Kidney glomerular epithelial cell (primary cell): ENCODE measurements at places on chromosomes 5 and 9.

- no peak for DNase-seq
Observed at GRCh38 chr5:159657771-159658170, 258.5 kb upstream of the ADRA1B start.

GRCh38 chr9:86517475-86517874, 163.3 kb upstream of the TUT7 start:
- DNase-seq = no peak

GRCh38 chr9:3124001-3124400, 280.1 kb upstream of the PUM3 start:
- no peak for DNase-seq

- no peak for DNase-seq
Observed at GRCh38 chr5:134549714-134550113, 24.2 kb downstream of the JADE2 start.
